ENCODE measurements at places on chromosomes 1 and 21.

DNA sequence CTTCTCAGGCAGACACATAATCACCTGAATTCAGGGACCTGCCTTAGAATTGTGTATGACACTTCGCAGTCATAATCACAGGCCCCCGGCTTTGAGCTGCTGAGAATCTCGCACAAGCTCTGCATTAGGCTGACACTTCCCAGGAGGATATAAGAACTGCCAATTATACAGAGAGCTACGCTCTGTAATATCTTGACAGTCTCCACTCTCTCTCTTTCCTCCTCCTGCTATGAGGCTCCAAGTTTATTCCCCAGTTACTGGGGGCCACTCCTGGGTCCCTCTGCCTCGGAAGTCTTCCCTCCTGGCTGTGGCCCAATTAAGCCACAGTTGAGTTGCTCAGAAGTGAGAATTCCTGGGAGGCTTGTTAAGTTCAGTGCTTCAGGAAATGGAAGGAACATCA, 42.7 kb downstream of the EBNA1BP2 start:
- no peak for DNase-seq

- no peak for DNase-seq
Observed at GRCh38 chr1:68178821-68179490, 53.4 kb downstream of the WLS start.

DNA sequence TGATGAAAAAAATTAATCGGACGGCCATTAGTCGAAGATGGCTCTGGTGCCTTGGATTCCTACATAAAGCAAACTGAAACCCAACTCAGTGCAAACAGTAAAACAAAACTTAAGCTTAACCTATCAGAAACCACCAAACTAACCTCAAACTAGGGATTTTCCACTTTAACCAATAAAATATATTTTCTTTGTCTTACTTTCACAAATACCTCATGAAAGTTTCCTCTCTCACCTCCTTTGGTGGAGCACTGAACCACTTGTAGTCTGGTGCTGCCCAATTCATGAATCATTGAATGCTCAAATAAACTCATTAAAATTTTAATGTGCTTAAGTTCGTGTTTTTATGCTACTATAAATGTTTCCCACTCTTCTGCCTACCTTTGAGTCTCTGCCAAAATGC, 7.0 kb downstream of the ADORA3 start:
- DNase-seq = no peak

GRCh38 chr21:43195121-43196021, 26.6 kb downstream of the CRYAA start:
- no peak for DNase-seq

DNA sequence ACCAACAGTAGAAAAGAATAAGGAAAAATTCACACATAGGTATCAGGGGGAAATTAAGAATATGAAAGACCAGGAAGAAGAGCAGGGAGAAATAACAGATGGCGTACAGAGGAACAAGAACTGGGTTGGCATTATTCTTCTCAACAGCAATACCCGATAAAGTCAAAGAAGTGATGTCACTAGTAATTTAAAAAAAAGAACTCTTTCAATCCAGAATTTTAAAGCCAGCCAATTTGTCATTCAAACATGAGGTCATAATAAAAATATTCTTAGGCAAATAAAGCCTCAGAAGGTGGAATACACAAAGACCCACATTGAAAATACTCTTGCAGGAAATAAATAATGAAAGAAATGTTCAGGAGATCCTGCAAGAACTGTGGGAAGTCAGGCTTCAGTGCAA, 8.8 kb downstream of the NCMAP start:
- no peak for DNase-seq

GRCh38 chr1:78176448-78176847, 130.7 kb downstream of the GIPC2 start:
- DNase-seq = peak; percentile 89

DNA sequence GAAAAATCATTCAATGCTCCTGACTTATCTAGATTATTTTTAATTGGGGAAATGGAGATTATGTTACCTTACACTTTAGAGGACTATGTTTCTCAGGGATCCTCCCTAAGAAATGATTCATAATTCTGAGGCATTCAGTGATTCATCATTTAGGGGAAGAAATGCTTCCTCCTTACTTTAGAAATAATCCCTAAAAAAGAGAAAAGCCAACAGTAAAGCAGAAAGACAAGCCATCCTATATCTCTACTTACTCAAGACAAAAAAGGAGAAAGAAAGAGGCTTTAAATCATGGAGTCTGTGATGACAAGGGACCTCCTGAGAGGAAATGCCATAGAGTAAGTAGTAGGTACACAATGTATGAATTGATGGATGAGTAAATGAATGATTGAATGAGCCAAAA, 137.0 kb downstream of the BRINP2 start:
- no peak for DNase-seq
